ENCODE measurements at places on chromosomes 7 and 10.

DNA sequence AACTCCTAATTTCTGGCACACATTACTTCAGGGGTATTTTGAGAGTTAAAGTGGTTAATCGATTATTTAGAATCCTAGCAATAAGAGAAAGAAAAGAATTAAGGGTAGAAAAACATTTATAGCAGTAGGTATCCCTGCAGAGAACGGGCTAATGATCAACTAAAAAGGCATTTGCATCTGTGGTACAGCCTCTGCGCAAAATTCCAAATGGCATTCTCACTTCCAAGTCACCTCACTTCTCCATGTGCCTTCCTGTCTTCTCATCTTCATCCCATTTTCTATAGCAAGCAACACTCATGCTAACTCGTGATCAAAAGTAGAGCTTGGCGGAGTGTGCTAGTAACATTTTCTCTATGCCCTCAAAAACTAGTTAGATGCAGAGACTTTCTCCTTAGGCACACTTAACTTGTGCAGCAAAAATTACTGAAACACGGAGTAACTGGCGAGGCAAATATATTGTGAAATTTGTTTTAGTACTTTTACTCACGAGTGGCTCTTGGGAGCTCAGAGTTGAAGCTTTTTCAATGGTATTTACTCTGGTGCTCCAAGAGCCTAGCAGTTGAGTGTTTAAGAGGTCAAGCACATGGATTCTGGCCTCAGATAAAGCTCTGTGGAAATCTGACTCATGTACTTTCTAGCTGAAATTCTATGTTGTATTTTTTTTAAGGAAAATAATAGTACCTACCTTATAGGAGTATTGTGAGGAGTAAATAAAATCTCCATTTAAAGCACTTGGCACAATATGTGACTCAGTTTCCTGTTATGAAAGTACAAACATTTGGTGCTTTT lies 65.1 kb downstream of the MET start:
- DNase-seq = no peak

GRCh38 chr7:101140339-101140699 lies 13.4 kb downstream of the SERPINE1 start:
- DNase-seq = no peak

- DNase-seq = no peak
Observed at GRCh38 chr7:48255046-48255445, 83.8 kb downstream of the ABCA13 start.

GRCh38 chr10:72508033-72508432 lies 117.8 kb downstream of the MICU1 start:
- no peak for DNase-seq

DNA sequence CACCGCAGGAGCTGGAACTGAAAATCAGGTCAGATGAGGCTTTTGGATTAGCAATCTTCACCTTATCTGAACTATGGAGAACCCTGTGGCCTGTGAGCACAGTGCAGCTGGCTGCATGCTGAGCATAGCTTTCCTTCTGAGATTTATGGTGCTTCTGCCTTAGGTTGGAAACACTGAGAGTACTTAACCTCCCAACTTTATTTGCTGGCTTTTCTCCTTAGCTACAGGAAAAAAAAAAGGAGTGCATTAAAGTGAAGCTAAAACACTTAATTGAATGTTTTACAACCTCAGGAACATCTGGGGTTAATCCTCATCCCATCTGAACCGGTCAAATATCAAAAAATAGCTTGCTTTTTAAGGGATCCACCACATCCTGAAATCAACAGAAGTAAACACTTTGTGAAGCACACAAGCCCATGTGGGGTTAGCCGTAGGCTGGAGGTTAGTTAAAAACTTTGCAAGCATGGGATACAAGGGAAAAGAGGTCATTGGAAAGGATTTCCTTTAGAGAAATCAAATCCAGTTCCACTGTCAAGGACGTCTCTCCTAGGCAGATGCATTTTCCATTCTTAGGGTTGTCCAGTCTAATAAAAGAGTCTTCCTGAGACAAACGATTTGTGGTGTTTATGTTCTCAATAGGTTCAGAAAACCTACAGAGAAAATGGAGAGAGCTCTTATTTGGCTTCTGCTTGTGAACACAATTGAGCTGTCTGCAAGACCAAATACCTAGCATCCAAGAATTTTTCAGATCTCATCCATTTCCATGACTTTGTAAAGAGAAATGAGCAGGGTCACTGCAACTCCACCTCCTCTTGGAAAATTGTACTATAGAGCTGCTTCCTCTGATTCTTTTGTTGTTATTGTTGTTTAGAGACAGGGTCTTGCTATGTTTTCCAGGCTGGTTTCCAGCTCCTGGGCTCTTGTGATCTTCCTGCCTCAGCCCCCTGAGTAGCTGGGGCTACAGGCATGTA lies 470.4 kb upstream of the IGFBP3 start:
- no peak for DNase-seq

DNA sequence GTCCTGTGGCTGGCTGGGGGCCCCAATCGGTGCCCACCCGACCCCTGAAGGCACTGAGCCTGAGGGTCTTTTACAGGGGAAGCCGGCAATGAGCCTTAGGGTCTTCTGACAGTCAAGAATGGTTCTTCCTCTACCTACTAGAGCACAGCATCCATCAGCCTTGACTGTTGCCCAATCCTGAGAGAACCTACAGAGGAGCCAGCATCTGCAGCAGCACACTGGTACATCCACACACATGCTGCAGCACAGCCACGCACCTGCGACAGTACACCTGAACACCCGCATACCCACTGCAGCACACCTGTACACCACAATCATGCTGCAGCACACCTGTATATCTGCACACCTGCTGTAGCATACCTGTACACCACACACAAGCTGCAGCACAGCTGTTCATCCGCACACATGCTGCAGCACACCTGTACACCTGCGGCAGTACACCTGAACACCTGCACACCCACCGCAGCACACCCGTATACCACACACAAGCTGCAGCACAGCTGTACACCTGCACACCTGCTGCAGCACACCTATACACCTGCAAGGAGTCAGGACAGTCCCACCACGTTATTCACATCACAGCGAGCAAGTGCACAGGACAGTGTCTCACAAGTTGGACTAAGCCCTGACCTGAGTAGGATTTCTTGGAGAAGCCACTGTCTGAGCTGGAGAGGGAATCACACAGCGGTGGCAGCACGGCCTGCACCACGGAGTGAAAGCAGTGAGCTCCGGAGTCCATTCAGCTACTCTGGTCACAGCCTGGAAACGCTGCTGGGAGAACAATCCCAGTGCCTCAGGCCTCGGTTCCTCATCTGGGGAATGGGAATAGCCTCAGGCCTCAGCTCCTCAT lies 56.4 kb downstream of the VIPR2 start:
- no peak for DNase-seq

GRCh38 chr7:35753761-35754603 lies 46.9 kb upstream of the SEPTIN7 start:
- no peak for DNase-seq

Measured in activated CD4-positive, alpha-beta T cell treated with anti-CD3 and anti-CD28 coated beads for 24 hours (primary cell).